ENCODE measurements at places on chromosomes 5 and 9.

DNA sequence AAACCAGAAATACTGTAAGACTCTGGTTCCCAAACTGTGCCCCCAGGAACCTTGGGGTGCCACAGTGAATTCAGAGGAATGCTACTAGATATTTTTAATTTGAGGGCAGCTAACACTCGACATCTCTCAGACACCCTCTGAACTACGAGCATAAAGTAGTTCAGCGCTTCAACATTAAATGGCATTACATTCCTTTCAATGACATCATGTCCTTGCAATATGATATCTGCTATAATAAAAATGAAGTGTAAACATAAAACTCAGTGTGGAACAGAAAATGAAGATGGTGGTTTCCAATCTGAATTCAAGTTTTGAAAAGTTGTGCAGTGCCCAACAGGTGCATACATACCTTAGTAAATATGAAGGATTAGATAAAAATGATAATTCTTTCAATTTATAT, 116.1 kb downstream of the LPAR1 start:
- no peak for DNase-seq

DNA sequence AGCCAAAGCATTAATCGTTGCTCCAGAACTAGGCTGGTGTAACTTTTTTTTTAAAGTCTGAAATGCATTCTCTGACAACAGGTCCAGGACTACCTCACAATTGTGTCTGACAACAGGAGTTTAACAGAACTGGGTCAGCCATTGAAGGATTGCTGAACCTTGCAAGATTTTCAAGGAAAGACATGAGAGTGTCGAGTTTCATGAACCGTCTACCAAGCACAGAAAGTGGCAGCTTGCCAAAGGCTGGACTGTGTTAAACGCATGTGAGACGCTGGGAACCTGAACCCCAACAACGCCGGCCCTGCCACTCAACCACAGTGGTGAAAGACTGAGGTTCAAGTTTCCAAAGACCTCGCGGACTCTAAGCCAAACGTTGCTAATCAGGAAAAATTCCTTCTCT, 79.1 kb downstream of the LHFPL2 start:
- peak; percentile 87 for DNase-seq

DNA sequence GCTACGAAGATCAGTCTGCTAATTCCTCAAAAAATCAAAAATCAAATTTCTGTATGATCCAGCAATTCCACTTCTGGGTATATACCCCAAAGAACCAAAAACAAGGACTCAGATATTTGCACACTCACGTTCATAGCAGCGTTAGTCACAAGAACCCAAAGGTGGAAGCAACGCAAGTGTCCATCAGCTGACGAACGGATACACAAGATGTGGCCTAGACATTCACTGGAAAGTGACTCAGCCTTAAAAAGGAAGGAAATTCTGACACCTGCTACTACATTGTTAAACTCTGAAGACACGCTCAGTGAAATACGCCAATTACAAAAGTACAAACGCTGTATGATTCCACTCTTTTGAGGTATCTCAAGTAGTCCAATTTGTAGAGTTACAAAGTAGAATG, 93.3 kb downstream of the OTULIN start:
- DNase-seq, result no peak

DNA sequence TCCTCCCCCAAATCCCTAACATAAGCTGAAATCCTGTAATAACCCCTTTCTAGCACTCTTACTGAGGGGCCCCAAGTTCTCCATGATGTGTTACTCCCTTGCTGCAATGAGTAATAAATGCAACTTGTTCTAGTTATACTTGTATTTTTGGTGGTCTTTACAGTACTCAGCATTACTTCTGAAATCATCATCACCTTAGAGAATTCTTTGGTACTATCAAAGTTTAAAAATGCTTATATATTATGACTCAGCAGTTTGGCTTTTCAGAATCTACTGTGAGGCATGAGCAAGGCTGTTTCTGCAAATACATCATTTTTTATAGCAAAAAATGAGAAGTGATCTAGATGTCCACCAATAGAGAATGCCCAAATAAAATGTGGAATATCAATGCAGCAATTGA, 20.7 kb upstream of the ROPN1L start:
- no peak for DNase-seq

All from lung (tissue), 17 donors.